Right atrium auricular region (tissue), 2 donors: ENCODE measurements at places on chromosomes 1 and 21.
A peak's percentile ranks its signal among the peaks of the same experiment; 100 is the strongest.

DNA sequence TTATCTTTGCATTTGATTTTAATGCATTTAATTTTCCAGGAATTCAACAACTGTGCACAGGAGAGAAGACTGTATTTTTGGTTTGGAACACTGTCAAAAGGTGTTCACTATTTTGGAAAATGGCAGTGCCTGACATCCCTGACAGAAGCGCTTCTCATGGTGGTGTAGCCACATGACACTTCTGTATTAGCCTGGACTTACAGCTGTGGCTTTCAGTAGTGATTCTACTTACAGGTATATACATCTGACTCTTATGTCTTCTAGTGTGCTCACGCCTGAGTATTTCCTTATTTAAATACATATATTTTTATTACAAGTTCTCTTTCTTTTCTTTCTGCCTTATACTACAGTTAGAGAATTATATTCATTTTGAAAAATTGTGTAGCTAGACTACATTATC is 52.3 kb upstream of the C8B start:
- no peak for DNase-seq

- DNase-seq: no peak
These were observed 59.2 kb upstream of the SSX2IP start for GRCh38 chr1:84749427-84749826.

DNA sequence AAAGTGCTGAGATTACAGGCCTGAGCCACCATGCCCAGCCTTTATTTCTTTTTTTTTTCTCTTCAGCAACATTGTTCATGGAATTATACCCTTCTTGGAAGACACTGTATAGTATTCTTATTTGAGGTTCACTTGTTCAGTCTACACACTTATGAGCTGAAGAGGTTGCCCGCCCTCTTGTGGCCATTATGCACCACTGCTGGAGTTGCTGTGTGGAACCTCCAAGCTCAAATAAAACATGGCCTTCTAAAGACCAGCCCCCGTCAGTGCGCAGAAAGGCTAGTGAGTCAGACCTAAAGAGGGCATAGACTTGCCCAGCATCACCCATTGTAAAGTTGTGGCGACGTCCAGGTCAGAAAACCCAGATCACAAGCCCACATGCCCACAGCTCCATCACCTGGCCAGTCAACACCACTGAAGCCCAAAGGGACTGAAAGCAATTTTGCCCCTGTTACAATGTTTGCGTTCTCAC is 20.4 kb downstream of the LURAP1 start:
- peak; percentile 81 for DNase-seq

DNA sequence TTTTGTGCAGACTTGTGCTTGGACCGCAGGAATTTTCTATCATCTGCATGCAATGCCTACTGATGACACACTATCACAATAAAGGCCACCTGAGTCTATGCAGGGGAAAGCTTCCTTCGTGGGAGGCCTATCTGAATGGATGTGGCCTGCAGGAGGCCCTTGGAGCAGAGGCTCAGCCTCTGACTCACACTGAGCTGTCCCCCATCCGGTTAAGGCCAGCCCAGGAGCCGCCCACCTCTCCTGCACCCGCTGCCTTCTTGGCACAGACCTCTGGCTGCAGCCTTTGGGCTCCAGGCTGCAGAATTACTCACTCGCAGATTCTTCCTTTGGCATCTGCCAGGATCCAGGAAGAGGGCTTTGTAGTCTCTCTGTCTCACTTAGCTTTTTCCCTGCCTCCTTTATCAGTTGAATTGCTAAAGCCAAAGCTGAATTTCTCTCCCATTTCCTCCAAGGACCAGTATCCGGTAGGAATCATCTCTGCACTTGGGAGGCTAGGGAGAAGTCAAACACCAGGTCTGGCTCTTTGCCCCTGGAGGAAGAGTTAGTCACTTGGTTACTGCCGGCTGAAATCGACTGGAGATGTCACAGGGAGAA is 65.1 kb upstream of the JUN start:
- DNase-seq: peak; percentile 85

GRCh38 chr1:38173157-38173831 is 126.7 kb upstream of the POU3F1 start:
- no peak for DNase-seq

- DNase-seq: no peak
These were observed 70.7 kb upstream of the USP24 start for GRCh38 chr1:55285834-55286233.

GRCh38 chr1:155012026-155012546 is 9.5 kb downstream of the ZBTB7B start:
- peak; percentile 89 for DNase-seq

DNA sequence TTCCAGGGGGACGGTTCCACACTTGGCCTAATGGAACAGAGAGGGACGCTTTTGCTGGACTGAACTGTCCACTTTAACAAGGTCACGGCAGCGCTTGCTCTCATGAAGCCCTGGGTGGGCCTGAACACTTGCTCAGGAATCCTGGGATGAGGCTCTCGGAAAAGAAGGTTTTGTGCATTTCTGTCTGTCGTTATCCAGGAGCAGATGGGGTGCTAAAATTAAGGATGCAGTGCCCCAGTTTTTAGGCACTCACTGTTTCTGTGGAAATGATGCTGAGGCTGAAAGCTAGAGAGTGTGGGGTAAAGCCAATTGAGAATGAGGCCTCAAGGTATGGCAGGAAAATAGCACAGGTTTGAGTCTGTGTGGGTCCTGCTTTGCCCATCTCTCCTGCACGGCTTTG is 111.0 kb downstream of the DAB1 start:
- DNase-seq: no peak

GRCh38 chr1:27643600-27644368 is 8.8 kb upstream of the FGR start:
- peak; percentile 77 for DNase-seq

DNA sequence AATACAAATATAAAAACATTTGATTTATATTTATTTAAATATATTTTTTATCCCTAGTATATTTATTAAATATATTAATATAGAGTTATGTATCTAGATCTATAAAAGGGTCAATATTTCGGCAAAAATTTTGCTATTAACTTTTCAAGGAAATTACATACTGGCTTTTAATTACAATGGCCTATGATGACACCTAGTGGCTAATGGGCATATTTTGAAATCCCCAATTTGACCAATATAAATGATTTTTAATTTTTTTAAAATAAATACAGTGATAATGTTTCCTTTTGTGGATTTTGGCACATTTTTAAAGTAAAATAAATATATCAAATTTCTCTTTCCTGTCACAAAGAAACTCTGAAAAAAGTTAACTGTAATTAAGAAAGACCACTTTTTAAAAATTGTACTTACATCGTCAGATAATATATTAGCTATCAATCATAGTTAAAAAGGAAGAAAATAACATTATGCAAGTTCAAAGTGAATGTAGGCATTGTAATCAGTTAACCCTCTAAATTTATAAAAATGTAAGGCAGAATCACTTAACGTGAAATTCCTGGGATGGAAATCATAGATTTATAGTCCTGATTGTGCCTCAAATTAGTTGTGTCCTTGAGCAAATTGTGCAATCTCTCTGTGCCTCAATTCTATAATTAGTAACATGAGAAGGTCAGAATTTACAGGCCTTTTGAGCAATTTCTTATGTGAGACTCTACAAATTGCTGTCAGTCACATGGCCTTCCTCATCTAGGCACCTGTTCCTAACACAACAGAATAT is 25.6 kb upstream of the RGS13 start:
- DNase-seq: no peak

DNA sequence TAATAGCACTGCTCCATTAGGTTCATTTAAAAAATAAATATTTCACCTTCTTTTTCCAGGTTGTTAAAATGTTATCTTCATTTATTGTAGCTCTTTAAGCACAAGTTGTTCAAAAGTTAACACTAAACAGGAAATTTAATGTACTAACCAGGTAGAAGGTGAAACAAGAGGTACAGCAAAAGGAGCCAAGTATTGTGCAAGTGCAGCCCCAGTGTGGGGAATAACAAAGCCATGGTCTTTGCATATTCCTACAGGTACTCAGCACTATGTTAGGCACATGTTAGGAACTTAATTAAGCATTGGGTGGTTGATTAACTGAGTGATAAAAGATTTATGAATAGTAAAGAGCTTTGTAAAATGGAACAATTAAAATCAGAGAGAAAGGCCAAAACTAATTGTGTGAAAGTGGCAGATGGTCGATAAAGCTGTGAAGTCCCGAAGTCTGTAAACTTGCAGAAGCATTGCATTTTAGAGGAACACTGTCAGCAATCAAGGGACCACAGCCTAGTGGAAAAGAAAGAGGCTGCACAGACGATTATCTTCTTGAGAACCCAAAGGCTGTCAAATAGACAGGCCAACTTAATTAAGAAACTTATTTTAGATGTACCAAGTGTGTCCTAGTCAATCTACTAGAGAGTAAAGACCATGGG is 185.8 kb downstream of the SLC44A5 start:
- DNase-seq: no peak

DNA sequence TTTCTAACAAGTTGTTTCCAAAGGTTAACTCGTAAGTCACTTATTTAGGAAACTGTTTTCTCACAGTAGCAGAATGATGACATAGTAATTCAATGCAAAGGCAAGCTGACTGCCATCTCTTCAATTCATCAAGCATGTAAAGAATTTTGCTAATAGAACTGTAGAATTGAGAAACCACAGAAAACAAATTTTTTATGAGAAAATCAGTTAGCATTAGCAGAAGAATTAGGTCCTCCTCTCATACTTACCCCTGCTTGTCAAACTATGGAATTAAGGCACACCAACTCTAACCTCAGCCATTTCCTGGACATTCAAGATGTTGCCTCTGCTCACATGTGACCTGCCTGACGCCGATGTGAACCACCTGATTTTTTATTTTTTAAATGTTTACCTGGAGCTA is 115.2 kb downstream of the LRRC40 start:
- DNase-seq: no peak

DNA sequence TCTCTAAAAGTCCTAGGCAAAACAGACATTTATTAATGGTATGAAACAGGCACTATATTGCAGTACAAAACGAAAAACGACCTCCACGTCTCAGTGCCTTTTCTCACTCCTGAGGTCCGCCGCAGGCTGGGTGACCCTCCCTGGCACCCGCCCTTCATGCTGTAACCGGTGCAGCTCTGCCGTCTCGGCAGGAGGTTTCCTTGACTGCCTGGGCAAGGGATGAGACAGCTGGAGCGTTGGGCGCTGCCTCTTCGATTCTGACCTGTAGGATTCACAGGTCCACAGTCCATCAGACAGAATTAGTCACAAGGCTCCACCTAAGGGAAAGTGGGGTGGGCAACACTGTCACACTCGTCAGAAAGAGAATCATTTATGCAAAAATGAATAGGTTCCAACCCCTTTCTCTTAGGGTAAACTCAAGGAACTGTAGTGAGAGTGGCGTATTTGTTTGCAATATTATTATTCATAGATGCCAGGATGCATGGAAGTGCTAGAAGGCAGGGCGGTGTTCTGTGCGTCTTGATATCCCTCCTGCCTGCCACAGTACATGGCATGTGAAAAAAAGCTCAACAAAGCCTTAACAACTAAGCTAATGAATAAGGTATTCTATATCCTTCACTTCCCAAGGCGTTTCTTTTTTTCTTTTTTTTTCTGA is 23.5 kb upstream of the ZBTB18 start:
- no peak for DNase-seq

DNA sequence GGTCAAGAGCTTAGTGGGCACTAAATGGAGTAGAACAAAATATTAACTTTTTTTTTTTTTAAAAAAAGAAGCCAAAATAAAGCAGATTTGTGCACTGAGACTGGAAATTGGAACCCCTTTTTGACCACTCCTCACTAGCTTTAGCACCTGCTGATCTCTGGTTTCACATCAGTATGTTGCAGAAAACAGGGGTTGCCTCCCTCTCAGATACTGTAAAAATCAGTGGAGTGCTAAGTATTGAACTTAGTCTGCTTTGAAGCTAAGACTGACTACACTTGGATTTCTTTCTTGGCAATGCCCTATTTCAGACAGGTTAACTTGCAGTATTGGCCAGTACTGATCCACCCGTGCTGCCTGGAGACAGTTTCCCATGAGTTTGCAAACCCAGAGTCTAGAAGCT is 2.7 kb upstream of the KIAA0040 start:
- DNase-seq: no peak

GRCh38 chr1:199084293-199084692 is 445.5 kb downstream of the PTPRC start:
- DNase-seq: no peak

GRCh38 chr21:43015906-43016540 is 41.7 kb downstream of the PKNOX1 start:
- DNase-seq: no peak

DNA sequence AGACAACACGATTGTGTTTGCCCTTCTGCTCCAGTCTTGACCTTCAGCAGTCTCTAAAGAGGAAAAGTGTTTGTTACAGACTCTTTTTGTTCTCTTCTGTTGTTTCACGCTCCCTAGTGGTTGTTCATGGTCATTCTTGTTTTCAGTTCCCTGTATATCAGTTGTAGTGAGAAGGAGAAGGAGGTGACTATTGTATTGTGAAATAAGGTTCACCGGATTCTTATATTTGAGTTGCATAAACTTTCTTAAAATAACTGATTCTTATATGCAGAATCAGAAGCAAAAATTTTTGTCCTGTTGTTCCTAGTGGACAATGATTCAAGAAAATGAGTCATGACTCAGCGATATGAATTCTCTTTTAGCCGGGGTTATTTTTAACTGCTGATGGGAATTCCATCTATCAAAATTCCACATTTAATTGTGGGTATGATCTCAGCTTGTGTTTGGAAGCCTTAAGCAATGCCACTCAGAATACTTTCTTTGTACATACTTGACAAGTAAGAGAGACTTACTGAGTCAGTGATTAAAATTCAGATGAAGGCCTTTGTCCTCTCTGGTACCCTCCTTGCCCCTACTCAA is 152.2 kb downstream of the CLEC20A start:
- DNase-seq: no peak

DNA sequence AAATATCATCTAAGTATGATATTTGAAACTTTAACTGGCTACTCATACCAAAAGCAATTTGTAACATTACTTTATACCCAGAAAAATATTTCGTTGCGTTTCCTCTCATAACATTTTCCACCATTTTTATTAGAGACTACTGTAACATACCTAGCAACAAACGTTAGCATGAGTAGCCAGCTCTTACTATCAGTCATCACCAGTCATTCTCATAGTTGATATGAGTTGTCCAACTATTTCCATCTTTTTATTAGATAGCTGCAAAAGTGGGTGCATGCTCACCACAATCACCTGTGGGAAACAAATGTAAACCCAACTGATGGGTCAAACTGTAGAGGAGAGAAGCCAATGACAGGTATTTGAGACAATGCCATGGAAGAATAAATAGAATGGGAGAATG is 114.6 kb downstream of the AKT3 start:
- DNase-seq: no peak

DNA sequence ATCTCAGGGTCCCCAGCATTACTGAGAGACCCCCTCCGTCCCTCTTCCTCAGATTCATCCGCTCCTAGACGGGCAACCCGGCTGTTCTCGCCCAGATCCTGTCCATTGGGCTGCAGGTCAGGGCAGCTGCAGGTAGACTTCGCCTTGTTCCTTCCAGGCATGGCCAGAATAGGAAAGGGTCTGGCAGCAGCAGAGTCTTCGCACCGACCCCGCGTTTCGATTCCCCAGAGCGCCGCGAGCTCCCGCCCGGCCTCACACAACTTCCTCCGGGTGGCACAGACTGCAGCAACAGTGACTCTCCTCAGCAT is 265 bp downstream of the NRDC start:
- no peak for DNase-seq

GRCh38 chr1:119768778-119769177 is at the start of gene HMGCS2:
Gene HMGCS2, minus strand, starts transcription at chr1:119768905. Its CDS starts 61 bp downstream, at chr1:119768844.
- DNase-seq: no peak
